ENCODE measurements at places on chromosomes 1 and 21.
A peak's percentile ranks its signal among the peaks of the same experiment; 100 is the strongest.

DNA sequence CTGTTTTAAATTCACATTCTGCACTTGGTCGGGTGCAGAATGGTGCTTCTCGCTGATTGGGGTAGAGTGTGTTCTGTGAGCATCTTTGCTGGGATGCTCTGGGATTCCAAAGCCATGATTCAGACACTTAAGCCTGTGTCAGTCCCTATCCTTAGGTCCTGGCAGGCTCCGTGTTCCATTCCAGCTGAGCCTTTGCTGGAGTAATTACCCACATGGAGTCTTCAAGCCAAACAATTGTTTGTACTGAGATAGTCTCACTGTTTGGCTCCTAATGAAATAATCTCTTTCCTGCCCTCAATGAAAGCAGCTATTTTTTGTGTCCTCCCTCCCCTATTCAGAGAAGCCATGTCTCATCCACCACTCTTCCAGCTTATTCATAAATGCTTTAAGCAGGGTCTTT is 18.7 kb downstream of the SMAP2 start:
- DNase-seq = no peak

- no peak for DNase-seq
Measured at GRCh38 chr1:50458507-50458906, 35.3 kb upstream of the DMRTA2 start.

GRCh38 chr1:179164494-179164893 is 65.0 kb downstream of the ABL2 start:
- no peak for DNase-seq

GRCh38 chr1:16175610-16176553 is 20.0 kb upstream of the EPHA2 start:
- no peak for DNase-seq

DNA sequence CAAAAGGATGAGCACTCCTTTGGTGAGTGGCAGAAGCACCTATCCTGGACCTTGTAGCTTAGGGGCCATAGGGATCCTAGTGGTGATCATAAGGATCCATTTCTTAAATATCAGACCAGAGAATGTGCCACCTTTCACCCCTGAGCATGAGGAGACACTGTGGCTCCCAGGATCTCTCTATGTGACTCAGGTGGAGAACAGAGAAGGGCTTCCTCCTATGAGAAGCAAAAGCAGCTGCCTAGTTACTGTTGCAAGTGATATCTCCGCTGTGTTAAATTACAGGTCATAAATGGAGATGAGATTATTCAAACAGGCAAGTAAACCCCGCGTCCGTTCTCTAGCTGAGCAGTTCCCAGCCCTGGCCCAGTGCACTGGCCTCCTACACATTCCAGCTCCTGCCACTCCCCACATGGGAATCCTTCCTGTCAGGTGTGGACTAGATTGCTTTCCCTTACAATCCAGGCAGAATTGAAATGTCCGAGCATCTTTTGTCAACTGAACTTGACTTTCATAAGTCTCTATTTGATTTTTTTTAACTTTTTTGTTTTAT is 26.3 kb downstream of the CLEC20A start:
- no peak for DNase-seq

DNA sequence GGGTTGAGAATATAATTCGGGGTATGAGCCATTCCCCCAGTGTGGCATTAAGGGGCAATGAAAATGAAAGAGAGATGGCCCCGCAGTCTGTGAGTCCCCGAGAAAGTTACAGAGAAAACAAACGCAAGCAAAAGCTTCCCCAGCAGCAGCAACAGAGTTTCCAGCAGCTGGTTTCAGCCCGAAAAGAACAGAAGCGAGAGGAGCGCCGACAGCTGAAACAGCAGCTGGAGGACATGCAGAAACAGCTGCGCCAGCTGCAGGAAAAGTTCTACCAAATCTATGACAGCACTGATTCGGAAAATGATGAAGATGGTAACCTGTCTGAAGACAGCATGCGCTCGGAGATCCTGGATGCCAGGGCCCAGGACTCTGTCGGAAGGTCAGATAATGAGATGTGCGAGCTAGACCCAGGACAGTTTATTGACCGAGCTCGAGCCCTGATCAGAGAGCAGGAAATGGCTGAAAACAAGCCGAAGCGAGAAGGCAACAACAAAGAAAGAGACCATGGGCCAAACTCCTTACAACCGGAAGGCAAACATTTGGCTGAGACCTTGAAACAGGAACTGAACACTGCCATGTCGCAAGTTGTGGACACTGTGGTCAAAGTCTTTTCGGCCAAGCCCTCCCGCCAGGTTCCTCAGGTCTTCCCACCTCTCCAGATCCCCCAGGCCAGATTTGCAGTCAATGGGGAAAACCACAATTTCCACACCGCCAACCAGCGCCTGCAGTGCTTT is 9.4 kb downstream of the PROX1 start:
- no peak for DNase-seq

DNA sequence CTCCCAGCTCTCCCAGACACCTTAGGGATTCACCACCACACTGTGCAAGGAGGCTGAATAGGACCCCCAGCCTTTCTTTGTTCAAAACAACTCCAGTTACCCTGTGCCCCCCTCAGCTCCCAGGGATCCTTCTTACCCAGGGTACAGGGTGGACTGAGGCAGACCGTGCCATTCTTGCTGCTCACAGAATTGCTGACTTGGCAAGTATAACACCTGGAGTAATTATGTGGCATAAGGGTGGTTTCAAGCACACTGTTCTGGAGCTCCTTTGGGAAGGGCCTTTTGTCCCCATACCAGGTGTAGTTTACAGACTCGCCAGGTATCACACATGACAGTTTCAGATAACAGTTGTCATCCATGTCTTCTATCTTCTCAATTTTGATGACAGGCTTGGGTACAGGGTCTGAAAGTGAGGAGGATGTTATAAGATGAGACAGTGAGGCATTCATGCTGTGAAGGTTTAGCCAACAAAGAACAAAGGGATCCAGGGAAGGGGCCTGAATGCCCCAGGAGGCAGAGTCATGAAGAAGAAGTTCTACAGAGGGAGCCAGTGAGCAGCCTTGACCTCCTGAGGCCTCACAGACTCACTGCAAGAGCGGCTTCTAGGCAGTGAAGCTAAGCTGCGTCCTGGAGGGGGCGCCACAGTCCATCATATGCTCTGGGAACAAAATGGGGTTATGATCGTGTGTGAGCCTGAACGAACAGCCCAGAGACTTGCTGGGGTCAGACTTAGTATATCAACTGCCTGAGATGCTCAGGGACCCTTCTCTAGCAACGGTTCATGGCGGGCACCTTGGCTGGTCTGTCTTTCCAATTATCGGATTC is 30.3 kb downstream of the CD48 start:
- peak; percentile 72 for DNase-seq

DNA sequence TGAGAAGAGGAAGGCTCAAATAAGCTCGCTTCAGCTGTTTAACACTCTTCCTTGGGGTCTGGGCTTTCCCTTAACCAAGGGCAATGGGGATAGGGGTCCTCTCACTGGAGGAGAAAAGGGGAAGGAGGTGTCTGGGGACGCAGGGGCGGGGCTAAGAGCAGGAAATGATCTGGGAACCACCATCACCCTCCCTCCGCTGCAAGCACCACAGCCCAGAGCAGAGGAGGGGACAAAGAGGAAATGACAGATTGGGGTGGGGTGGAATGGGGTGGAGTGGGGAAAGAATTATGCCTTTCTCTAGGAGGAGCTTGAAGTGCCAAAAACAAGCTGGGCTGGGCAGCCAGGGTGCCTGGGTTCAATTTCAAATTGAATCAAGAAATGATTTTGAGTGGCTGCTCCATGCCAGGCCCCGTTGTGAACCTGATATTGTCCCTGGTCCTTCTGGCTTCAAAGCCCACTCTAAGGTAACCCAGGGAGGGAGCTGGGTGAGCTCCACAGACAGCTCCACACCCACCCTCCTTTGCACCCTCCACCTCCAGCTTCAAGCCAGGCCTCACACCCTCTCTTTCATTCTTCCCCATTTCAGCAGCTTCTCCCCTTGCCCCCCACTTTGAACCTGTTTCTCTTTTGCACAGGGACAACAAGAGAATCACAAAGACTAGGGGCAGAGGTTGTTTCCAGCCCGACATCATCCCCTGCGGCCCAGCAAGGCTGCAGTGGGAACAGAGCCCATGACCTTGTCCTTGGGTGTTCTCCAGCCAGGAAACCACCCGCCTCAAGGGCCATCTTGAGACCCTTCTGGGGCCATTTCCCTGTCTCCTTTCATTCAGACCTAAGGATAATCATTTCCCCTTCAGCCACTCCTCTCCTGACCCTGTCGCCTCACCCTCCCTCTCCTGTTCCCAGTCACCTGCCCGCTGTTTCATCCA is 1.1 kb downstream of the ARHGAP30 start:
- no peak for DNase-seq

GRCh38 chr1:37035014-37035691 is 838 bp upstream of the GRIK3 start:
- DNase-seq = no peak

DNA sequence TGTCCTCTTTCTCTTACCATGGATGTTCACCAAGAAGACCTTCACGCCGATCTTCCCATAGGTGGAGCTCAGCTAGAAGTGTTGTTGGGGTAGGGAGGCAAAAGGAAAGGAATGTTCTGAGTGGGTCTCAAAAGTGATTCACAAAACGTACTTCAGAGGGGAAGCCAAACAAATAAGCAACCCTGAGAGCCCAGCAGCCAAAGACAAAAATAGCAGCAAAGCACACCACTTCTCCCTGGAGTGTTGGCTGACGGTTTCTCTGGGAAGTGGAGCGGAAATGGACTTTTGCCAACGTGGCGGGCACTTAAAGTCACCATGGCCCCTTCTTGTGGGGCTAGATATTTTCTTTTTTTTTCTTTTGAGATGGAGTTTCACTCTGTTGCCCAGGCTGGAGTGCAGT is 23.1 kb downstream of the SLC26A9 start:
- DNase-seq = no peak

GRCh38 chr1:214993419-214993818 is 89.1 kb upstream of the KCNK2 start:
- no peak for DNase-seq

DNA sequence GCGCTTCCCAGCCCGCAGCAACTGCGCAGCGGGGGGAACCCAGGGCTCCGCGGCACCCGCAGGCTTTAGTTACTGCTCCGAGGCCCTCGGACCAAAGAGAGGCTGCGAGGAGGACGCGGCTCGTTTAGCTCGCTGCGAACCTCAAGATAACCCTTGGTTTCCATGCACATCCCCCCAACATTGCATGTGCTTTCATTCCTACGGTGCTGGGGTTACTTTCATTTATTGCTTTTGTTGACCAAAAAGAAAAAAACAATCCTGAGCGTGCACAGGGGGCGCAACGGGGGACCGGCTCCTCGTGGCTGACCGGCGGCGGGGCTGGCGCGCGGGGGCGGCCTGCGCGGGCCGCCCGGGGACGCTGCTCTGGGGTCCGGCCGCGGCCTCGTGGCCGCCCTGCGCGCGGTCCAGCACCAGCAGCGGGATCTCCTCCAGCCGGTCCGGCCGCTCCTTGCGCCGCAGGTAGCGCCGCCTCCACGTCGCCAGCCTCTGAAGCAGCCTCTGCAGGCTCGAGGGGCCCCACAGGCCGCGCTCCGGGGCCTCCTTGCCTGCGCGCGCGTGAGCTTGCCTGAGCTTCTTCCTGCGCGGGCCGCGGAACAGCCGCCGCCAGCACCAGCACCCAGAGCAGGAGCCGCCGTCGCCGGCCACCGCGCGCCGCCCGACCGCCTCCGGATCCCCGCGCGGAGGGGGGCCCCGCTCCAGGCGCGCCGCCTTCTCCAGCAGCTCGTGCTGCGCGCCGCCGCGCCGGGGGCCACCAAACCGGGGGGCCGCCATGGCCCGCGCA is 77.4 kb downstream of the DESI2 start:
- DNase-seq = no peak

DNA sequence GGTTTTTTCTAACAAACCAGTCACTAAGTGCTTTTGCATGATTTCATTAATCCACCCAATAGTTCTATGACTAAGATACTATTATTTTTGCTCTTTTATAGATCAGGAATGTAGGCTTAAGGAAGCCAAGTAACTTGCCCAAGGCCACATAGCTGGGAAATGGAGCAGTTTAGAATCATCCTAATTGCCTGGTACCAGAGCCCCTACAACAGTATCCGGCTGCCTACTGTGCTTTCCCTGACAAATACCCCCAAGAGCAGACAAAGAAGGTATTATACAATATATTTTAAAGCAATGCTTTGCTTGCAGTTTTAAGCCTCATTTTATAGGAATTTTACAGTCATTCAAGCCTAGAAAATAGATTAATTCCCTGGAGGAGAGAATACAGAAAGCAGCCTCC is 45.5 kb upstream of the RASAL2 start:
- DNase-seq = no peak
